ENCODE measurements at places on chromosomes 5 and 9.

DNA sequence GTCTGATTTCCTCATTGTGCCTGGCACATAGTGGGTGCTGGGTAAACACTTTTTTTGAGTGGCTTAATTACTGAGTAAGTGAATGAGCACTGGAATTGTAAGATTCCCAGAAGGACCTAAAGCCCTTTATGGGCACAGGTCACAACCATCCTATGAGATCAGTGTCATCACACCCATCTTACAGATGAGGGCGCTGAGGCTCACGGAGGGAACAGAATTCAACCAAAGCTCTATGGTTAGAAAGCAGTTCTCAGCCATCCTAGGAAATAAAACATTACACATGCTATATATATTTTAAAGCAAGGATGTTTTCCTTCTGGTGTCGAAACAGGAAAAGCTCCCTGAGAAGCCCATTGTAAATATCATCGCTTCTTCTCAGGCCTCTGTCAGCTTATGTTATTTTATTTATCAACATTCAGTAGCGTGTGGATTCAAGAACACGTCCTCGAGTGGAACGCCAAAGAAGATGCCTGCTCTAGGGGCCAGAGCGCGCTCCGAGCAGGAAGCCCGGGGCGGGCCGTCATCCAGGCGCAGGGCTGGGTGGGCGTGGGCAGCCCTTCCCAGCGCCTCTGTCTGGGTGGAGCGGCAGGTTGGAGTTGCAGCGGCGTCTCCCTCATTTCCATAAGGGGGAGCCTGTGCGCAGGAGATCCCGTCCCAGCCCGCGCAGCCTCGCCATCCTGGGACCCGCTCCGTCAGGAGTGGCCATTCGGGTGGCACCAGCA is 155.8 kb upstream of the SMIM23 start:
- no peak for DNase-seq

- DNase-seq, result no peak
Observed at GRCh38 chr9:123789554-123790292, 140.2 kb downstream of the DENND1A start.

DNA sequence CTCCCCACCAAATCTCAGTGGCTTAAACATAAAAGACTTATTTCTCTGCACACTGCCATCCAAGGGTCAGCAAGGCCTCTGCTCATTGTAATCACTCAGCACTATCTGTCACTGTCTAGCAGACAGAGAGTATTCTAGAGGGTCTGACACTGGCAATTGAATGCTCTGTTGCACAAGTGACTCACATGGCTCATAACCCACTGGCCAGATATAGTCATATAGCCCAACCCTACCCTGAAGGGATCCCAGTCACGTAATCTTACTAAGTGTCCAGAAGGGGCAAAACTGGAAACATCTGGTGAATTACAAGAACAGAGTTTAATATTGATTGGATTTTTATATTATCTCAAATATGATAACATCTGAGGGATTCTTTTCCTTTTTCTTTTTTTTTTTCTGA is 80.7 kb downstream of the TSSK1B start:
- no peak for DNase-seq

GRCh38 chr9:2359891-2360471 is 261.6 kb upstream of the VLDLR start:
- no peak for DNase-seq

DNA sequence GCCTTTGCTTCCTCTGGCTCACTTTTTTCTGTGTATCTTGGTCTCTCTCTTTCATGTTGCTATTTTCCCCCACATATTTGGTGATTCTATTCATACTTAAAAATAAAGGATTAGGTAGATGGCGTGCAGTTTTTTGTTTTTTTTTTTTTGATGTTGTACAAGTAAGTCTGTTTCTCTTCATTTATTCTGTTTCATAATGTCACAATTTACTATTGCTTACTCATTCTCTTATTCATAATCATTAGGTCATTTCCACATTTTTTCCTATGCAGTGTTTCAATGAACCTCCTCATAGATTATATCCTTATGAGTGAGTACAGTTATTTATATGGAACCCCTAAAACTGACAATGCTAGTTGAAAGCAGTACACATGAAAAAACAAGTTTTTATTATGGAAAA is 136.3 kb downstream of the APBA1 start:
- DNase-seq, result no peak

- no peak for DNase-seq
Observed at GRCh38 chr5:156051972-156052371, 275.0 kb upstream of the SGCD start.

Data from NCI-H2029 treated with DMSO at 0.1 percent for 48 hours (cell line).